Lower lobe of right lung (tissue), 2 donors: ENCODE measurements at places on chromosomes 3 and 15. TPM values are rescaled to one million over a fixed set of nuclear protein-coding genes. Genes with fewer than 3 reads are reported as not detected.

- no peak for DNase-seq
These were observed 123.1 kb downstream of the CHCHD6 start for GRCh38 chr3:126827121-126827520.

GRCh38 chr3:38190481-38190881, 25.1 kb downstream of the OXSR1 start:
- no peak for DNase-seq

The PYDC2 gene
- total RNA-seq, result not detected

The GUCA1C gene
- total RNA-seq, result not detected

The RAB43 gene
- 29.9 TPM for total RNA-seq

DNA sequence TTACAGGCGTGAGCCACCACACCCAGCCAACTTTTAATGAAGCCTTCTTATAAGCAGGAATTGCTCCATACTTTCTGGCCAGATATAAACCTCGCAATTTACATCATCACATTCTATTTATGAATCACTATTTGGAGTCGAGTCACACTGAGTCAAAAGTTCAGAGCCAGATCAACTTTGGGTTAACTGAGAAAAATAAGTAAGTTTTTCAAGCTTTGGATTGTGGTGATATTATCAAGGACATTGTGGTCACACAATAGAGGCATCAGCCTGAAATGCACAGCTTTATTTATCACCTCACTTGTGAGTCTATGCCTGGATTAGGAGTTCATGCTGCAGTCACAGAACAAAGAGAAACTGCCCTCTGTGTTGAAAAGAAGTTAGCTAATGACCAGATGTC, 1163.5 kb downstream of the ROBO1 start:
- no peak for DNase-seq

GRCh38 chr3:107172411-107172810, 204.8 kb upstream of the CCDC54 start:
- DNase-seq, result no peak

GRCh38 chr3:50122071-50122470, 33.1 kb upstream of the SEMA3F start:
- peak; percentile 23 for DNase-seq

The DNAH12 gene
- 11.2 TPM for total RNA-seq

The SLC35G2 gene
- total RNA-seq, result 5.7 TPM

- no peak for DNase-seq
These were observed 61.8 kb downstream of the ITGA11 start for GRCh38 chr15:68369931-68370767.

The WDR49 gene
- 13.9 TPM for total RNA-seq

The PLCB2 gene
- total RNA-seq, result 105 TPM

GRCh38 chr15:68678746-68679145, 100.0 kb downstream of the CORO2B start:
- DNase-seq, result no peak

The MKRN3 gene
- 0.41 TPM for total RNA-seq

- no peak for DNase-seq
These were observed 54.1 kb downstream of the SCN5A start for GRCh38 chr3:38595393-38595792.
